Activated CD8-positive, alpha-beta memory T cell treated with anti-CD3 and anti-CD28 coated beads, Interleukin-2, amount 10 ng/mL, durations not matched to agents 7 days and 5 days (primary cell): ENCODE measurements at places on chromosomes 7 and 10. TPM values are rescaled to one million over a fixed set of nuclear protein-coding genes. Genes with fewer than 3 reads are reported as not detected.
A peak's percentile ranks its signal among the peaks of the same experiment; 100 is the strongest.

DNA sequence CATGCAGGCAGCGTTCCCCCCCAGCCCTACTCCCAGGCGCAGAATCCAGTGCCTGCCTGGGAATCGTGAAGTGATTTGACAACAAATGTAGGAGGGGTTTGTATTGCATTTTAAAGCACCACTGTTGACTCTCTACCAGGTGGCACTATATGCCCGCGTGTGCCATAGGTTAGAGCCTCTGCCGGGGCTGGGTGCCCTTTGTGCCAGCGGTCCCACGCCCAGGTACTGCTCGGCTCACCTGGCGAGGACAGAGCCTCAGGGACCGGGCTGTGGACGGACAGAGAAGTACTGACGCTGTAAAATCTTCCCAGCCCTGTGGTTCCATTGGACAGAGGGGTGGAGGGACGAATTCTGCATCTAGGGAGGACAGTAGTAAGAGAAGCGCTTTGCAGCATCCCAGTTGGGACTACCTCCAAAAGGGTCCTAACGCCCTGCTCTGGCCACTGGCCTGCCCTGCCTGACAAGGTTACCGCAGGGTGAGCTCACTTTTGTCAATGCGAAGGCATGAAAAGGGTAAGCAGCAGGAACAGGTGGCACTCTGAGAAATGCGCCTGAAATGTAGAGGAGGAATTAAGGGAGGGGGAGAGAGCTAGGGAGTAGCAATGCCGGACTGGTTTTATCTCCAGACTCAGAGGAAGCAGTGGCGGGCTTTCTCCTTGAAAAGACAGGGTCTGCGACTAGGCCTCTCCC is 788 bp upstream of the CACNA2D1 start:
- H3K4me3 ChIP-seq, result no peak overlapping the region
- no peak for DNase-seq
- peak overlapping the region; percentile 36 for H3K27ac ChIP-seq
- H3K4me1 ChIP-seq, result no peaks in the 10 kb centered on the region
- H3K36me3 ChIP-seq, result no peaks in the 10 kb centered on the region

The TMEM120A gene
- total RNA-seq, result 25.4 TPM

DNA sequence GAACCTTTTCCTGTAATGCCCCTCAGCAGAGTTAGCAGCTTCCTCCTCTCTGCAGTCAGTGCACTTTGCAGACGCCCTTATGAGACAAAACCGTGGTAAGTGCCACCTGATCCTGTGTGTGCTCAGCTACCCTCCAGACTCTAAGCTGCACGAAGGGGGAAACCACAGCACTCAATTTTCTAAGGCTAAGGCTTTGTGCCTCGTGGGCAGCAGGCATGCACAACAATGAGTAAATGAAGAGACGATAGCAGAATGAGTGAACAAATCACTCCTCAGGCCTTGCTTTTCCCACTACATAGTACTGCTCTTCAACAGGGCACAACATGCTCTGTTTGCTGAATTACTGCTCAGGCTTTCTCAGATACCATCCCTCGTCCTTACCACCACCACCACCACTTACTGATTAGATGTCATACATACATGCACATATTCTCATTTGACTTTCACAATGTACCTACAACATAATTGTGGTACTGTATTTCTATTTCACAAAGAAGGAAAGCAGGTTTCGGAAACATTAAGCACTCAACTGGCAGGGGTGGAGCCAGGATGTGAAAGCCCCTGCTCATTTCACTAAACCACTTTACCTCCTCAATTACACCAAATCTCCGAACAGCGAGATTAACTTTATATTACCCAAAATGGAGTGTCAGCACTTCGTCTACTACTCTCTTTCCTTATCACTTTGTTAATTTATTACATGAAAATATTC is 85.4 kb downstream of the ICA1 start:
- DNase-seq, result peak; percentile 89
- peaks cover 19% of the 10 kb centered on the region for H3K36me3 ChIP-seq
- H3K27me3 ChIP-seq, result no peaks in the 10 kb centered on the region
- peak overlapping the region; percentile 97 for H3K27ac ChIP-seq
- H3K4me3 ChIP-seq, result peak overlapping the region; percentile 58

DNA sequence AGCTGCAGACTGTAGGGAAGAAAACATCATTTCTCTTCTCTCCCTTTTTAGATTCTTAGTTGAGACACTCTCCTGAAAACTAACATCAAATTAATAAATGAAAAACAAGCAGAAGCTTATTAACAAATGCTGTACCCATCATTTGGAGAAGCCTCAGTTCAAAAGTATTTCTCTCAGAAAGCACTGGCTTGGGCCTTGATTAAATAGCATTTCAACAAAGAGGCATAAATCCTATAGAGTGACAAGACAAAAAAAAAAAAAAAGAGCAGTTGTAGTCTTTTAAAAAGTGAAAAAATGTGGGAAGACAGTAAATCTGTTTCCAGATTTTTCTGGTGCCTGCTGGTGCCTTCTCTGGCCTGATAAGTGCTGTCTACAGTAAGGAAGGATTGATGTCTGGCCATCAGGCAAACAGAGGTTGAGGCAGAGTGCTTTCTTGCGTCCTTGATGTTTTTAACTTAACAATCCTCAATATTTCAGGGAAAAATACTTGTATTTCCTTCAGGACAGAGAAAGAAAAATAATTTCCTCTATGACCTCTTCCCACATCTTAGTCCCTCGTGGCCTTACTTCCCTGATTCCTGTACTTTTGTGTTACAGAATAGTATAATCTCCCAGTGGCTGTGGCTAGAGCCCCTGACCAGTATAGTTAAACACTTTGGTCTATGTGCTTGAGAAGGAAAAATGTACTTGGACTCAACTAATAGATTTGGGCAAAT is 300.5 kb downstream of the HGF start:
- no peaks in the 10 kb centered on the region for H3K36me3 ChIP-seq
- H3K4me1 ChIP-seq, result no peaks in the 10 kb centered on the region
- no peak for DNase-seq
- H3K4me3 ChIP-seq, result no peak overlapping the region

- H3K27ac ChIP-seq, result no peak overlapping the region
- H3K27me3 ChIP-seq, result no peaks in the 10 kb centered on the region
- DNase-seq, result no peak
- no peaks in the 10 kb centered on the region for H3K36me3 ChIP-seq
- H3K4me3 ChIP-seq, result no peak overlapping the region
Observed at GRCh38 chr7:122748195-122748594, 45.5 kb upstream of the RNF148 start.

DNA sequence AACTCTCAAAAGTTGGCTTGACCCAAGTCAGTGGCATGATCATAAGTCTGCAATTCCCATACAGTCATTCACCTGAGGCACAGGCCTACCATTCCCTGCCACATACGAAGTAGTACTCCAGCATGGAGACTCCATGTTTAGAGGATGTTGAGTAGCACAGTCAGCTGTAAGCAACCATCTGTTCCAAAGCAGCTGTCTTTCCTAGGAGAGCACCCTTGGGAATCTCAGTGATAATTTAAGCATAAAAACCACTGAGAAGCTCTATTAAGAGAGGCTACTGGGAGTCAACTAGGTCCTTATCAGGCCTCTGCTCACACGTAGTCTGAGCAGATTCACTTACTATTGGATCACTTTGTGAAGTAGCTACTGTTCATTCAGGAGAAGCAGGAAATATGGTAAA is 61.6 kb upstream of the UNC5B start:
- no peak for DNase-seq
- H3K4me1 ChIP-seq, result no peaks in the 10 kb centered on the region
- H3K27ac ChIP-seq, result no peak overlapping the region
- no peak overlapping the region for H3K4me3 ChIP-seq

GRCh38 chr7:23472556-23472955 is 2.3 kb upstream of the IGF2BP3 start:
- no peaks in the 10 kb centered on the region for H3K36me3 ChIP-seq
- peaks cover 71% of the 10 kb centered on the region for H3K27me3 ChIP-seq
- no peak overlapping the region for H3K27ac ChIP-seq
- DNase-seq, result no peak
- peaks cover 37% of the 10 kb centered on the region for H3K4me1 ChIP-seq

DNA sequence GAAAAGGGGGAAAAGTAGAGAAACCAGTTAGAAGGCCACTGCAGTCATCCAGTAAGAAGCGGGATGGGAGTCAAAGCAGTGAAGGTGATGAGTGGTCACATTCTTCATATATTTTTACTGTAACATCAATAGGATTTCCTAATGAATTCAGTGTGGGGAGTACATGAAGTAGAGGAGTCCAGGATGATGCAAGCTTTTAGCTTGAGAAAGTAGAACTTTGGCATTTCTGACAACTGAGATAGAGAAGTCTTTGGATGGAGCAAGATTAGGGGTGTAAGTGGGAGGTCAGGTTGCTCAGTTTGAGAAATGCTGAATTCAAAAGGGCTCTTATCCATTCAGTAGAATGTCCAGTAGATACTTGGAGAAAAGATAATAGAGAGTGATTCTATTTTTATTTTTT is 264.1 kb upstream of the DGKB start:
- no peak for DNase-seq
- H3K4me3 ChIP-seq, result no peak overlapping the region
- H3K27me3 ChIP-seq, result no peaks in the 10 kb centered on the region
- H3K36me3 ChIP-seq, result no peaks in the 10 kb centered on the region
- H3K27ac ChIP-seq, result no peak overlapping the region
- no peaks in the 10 kb centered on the region for H3K4me1 ChIP-seq

DNA sequence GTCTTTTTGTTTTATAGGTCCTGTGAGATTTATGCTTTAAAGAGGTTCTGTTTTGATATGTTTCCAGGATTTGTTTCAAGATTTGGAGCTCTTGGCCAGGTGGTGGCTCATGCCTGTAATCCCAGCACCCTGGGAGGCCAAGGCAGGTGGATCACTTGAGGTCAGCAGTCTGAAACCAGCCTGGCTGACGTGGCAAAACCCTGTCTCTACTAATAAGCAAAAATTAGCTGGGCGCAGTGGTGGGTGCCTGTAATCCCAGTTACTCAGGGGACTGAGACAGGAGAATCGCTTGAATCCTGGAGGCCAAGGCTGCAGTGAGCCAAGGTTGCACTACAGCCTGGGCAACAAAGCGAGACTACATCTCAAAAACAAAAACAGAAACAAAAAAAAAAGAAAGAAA is 8.3 kb upstream of the HYAL4 start:
- no peaks in the 10 kb centered on the region for H3K4me1 ChIP-seq
- H3K36me3 ChIP-seq, result no peaks in the 10 kb centered on the region
- H3K27ac ChIP-seq, result no peak overlapping the region
- peaks cover 20% of the 10 kb centered on the region for H3K27me3 ChIP-seq
- no peak overlapping the region for H3K4me3 ChIP-seq

DNA sequence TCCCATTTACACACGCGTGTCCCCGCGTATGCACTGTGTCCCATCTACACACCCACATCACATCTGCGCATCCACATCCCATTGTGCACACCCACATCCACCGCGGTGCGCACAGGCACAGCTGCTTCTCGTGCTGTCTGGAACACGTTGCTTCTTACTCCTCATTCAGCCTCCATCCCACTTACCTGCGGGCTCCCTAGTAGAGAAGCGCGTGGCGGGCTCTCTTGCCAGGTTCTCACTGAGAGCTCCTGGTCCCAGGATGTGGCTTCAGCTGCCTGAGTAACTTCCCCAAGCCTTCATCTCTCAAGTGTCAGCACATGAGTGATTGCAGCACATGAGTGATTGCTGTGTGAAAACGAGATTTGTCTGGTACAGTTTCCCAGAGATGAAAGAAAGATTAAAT is 117.8 kb downstream of the TRRAP start:
- no peak overlapping the region for H3K27ac ChIP-seq
- no peak for DNase-seq
- no peaks in the 10 kb centered on the region for H3K27me3 ChIP-seq

DNA sequence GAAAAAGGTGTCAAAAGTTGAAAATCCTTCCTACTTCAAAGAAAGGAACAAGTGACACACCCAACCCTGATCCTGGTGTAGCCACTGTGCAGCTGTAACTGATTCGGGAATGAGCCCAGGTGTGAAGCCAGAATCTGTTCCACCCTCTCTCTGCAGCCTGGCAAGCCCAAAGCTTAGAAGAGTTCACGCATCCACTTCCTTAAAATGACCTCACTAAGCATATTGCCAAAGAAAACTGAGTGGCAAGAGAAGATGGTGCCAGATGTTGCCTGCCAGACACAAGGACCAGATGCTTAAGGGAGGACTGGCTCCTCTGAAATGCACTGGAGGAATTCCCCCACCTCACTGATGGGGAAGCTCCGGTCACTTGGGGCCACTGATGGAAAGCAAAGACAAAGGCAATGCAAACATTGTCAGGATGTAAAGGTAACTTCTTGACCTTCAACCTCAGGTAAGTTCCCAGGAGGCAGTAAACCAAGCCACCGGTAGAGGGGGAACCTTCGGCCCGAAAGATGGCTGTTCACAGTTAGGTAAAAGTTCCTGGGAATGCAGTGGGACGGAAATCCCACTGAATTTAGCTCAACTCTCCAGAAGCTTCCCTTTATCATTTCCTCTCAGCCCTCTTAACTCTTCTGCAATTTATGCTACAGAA is 554.9 kb downstream of the KCNMA1 start:
- H3K36me3 ChIP-seq, result no peaks in the 10 kb centered on the region
- no peak overlapping the region for H3K4me3 ChIP-seq
- H3K27ac ChIP-seq, result no peak overlapping the region
- no peak for DNase-seq
- no peaks in the 10 kb centered on the region for H3K27me3 ChIP-seq
- no peaks in the 10 kb centered on the region for H3K4me1 ChIP-seq

- H3K4me1 ChIP-seq, result no peaks in the 10 kb centered on the region
- H3K27me3 ChIP-seq, result peaks cover 14% of the 10 kb centered on the region
Observed at GRCh38 chr10:78349165-78349516, 315.5 kb downstream of the RPS24 start.

DNA sequence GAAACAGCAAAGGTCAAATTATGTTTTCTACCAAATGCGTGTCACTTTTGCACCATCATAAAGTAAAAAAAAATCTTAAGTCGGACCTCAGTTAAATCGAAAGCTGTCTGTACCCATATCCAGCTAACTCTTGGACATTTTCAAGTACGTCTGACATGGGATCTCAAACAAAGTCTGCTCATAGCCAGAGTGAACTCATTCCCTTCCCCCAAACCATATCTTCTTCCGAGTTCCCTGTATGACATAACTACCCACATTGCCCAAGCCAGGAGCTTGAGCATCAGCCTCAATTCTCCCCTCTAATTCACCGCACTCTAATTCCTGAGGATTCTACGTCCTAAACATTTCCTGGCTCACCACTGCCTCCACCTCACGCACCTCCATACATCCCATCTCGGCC is 44.8 kb upstream of the TARP start:
- H3K27me3 ChIP-seq, result no peaks in the 10 kb centered on the region
- H3K4me3 ChIP-seq, result peak overlapping the region; percentile 77
- no peak for DNase-seq
- no peaks in the 10 kb centered on the region for H3K36me3 ChIP-seq

DNA sequence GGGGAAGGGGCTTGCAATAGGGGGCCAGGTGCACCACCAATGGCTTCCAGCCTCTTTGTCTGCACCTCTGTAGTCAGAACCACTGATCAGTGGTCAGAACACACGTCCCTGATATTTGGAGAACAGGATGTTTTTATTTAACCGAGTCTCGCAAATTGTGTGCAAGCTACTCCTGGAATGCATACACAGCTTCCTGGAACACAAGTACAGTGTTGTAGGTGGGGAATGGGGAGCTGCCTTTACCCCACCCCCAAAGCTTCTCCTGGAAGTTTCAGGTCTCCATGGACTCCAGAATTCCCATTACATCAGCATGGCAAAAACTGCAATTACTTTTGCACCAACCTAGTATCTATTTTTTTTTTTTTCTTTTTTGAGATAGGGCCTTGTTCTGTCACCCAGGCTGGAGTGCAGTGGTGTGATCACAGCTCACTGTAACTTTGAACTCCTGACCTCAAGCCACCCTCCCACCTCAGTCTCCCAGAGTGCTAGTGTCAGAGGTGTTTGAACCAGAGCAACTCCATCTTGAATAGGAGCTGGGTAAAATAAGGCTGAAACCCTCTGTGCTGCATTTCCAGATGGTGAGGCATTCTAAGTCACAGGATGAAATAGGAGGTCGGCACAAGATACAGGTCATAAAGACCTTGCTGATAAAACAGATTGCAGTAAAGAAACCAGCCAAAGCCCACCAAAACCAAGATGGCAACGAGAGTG is 374.0 kb downstream of the CALN1 start:
- H3K27ac ChIP-seq, result no peak overlapping the region
- H3K4me1 ChIP-seq, result no peaks in the 10 kb centered on the region
- H3K36me3 ChIP-seq, result no peaks in the 10 kb centered on the region
- no peak overlapping the region for H3K4me3 ChIP-seq
